ENCODE measurements at places on chromosomes 16 and 17. TPM values are rescaled to one million over a fixed set of nuclear protein-coding genes. Genes with fewer than 3 reads are reported as not detected.

DNA sequence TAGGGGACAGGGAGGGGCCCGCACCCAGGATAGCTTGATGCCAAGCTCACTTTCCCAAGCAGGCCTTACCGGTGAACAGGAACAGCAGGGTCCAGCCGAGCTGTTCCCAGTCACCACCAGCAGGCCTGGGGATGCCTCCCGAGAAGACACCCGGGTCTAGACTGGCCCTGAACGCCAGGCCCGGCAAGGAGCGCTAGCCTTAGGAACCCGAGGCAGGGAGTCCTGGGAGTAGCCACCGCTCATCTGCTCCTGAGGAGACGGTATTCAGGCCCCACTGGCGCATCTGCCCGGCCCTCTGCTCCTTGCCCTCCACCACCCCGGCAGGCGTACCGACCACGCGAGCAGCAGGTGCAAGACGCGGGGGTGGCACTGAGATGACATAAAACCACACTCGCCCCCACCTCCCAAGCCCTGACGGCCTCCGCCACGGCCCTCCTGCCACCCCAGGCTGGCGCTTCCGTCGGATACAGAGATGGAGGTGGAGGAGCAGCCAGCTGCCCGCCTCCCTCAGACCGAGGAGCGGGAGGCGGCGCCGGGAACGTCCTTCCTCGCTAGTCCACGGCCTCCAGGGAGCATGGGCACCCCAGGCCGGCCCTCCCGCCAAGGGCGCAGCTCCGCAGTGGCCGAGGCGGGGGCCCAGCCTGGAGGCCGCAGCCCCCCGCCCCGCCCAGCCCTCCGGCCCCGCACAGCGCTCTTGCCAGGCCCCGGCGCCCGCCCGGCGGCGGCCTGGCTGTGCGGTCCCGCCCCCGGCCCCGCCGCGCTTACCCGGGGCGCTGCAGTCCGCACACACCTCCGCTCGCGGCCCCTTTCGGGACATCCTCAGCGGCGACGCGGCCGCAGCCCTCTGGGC is 661 bp downstream of the GIT1 start:
- DNase-seq, result no peak

DNA sequence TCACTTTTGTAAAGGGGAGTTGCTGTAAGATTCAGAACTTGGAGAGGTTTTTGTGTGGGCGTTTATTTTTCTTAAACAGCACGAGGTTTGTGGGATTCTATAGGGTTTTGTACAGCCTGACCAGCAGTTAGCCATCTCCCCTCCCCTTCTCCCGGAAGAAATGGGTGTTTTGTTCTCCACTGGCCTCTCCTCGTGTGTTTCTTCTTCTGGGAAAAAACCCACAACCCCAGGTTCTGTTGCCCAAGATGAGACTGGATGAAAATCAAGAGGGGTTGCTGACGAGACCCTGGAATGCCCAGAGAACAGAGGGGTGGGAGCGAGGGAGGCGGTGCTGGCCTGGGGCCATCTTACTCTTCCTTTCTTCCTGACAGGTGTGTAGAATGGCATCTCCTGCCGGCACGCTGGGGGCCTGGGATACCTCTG is 186.1 kb downstream of the MSI2 start:
- no peak for DNase-seq

DNA sequence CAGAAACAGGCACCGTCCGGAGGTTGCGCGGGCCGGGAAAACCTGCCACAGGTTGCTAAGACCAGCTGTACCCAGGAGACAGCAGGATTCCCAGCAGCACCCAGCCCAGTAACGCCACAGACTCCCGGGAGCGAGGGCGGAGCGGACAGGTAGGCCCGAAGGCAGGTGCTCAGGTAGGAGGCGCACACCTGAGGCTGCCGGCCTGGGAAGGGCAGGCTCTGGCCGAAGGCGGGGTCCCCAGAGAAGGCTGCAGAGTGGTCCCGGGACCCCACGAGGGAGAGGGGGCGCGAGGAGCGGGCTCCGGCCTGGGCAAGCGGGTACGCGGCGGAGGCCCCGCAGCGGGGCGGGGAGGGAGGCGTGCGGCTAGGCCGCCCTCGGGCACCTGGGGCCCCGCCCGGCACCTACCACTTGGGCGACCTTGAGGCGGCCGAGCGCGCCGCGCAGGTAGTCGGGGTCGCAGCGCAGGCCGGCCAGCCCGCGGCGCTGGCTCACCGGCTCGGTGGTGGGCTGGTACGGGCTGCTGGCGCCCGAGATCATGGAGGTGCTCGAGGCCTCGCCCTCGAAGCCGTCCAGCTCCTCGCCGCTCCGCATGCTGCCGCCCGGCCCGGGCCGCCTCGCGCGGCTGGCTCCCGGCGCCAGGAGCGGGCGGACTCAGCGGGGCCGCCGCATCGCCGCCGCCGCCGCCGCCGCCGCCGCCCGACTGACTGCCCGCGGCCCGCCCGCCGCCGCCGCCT is 441 bp downstream of the CMTM4 start:
- DNase-seq, result no peak

- DNase-seq, result no peak
Observed at GRCh38 chr17:81707725-81708646, 4.1 kb upstream of the SLC25A10 start.

GRCh38 chr17:57662041-57662440 is 83.1 kb downstream of the CCDC182 start:
- DNase-seq, result no peak

- DNase-seq, result no peak
Observed at GRCh38 chr17:78824240-78824639, 16.4 kb downstream of the USP36 start.

- DNase-seq, result peak; percentile 85
Observed at GRCh38 chr17:29589524-29590410, at the start of gene GIT1. Gene GIT1, minus strand, starts transcription at chr17:29589648. Its CDS starts 270 bp downstream, at chr17:29589378.

GRCh38 chr16:86242244-86243122 is 267.8 kb upstream of the FOXF1 start:
- no peak for DNase-seq

DNA sequence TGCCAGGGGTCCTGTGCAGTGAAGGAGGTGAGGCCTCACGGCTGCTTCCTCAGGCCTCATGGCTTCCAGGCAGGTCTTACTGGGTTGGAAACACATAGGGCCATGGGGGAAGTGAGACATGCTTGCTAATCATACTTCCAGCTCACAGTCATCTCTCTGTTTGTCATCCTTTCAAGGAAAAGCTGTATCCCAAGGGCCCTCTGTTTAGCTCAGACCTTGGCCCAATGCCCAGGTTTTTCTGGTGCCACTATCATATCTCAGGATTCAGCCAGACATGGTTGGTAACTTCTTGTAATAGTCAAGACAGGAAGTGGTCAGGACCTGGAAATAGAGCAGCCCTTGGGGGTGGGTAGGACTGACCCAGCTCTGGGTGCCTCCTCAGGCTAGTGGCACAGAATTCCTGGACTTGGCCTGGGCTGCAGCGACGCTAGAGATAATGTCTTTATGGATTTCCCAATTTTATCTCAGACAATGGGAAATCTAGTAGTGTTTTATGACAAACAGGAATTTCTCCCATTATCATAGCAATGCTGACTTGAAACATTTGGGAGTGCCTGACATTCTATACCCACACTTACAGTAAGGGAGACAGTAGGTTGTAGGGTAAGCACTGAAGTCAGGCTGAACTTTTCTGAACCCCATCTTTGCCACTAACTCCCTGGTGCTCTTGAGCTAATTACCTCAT is 13.5 kb upstream of the ITGB3 start:
- DNase-seq, result peak; percentile 70

- DNase-seq, result no peak
Observed at GRCh38 chr17:20156196-20157000, 147.2 kb downstream of the SPECC1 start.

- DNase-seq, result no peak
Observed at GRCh38 chr16:986411-986810, 4.8 kb downstream of the SOX8 start.

DNA sequence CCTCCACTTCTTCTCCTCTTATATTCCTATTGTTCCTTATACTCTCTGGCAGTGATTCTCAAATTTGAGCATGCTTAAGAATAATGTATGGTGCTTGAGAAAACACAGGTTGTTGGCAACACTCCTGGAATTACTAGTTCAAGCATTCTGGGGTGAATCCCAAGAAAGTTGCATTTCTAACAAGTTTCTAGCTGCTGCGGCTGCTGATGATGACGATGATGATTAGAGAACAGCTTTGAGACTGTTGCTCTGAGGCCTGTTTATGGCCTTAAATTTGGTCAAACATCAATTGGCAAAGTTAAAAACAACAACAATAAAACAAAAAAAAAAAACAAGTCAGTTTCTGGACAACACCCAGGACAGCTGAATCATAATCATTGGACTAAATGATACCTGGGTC is 961.9 kb downstream of the CDH11 start:
- no peak for DNase-seq

DNA sequence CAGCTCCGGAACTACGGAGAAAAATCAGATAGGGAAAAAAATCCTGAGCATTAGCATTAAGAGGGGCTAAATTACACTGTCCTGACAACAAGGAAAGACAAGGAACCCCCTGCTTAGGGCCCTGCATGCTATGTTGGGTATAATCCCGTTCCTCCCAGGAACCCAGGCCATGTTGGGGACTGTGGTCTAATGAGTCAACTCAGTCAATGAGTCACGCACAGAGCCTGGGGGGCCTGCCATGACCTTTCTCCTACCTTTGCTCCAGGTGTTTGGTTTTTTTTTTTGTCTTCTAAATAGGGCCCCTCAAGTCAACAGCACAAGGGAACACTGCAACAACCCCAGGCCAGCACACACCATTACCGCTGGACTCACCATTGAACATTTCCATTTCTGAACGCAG is 8.9 kb upstream of the ZNF200 start:
- no peak for DNase-seq

DNA sequence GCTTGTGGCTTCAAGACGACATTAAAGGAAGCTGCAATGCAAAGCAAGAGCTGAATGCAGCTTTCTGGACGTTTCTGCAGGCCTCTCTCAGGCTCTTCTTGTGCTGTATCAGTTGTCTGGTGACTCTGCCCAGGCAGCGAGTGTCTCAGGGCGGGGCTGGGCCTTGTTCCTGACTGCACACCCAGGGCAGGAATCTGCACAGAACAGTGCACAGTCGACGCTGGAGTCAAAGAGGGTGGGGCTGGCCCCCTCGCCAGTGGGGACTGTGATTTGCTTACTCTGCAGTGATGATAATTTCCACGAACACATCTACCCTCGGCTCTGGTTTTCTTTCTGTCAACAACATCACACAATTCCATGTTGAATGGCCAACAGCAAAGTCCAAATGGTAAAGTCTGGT is 60.7 kb downstream of the IRF8 start:
- no peak for DNase-seq

GRCh38 chr17:28097254-28097653 is 54.8 kb downstream of the NLK start:
- no peak for DNase-seq

- no peak for DNase-seq
Observed at GRCh38 chr17:82966415-82966814, 113.0 kb upstream of the METRNL start.

GRCh38 chr16:53884748-53885147 is 180.8 kb downstream of the FTO start:
- DNase-seq, result no peak

DNA sequence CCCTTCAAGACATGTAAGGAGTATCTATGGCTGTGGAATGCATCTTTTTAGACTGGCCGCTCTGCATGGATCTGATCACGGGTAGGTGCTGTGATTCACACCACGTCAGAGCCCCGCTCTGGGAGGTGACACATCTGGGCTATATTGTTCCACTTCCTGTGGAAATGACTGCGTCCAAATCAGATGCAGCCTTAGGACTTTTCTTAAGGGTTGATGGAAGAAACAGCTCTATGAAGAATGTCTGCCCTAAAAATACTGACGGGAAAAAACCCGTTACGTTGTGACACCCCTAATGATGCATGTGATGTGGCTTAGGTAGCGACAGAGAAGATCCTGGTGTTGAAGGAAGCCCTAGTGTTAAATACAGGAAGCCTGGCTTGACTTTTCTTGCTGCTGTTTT is 12.2 kb downstream of the BANP start:
- no peak for DNase-seq

DNA sequence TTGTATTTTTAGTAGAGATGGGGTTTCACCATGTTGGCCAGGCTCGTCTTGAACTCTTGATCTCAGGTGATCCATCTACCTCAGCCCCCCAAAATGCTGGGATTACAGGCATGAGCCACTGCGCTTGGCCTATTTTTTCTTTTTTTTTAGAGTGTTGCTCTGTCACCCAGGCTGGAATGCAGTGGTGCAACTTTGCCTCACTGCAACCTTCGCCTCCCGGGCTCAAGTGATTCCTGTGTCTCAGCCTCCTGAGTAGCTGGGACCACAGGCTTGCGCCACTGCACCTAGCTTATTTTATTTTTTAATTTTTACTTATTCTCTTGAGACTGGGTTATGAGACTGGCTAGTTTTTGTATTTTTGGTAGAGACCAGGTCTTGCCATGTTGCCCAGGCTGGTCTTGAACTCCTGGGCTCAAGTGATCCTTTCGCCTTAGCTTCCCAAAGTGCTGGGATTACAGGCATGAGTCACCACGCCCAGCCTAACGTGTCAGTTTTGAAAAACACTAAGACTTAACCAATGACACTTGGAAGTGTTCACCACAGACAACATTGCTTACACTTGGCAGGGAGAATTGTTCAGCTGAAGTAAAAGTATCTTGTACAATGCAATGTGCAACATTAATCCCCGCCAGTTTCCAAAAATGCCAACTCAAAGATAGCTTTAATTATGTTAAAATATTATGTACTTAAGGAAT is 26.9 kb downstream of the ATAD5 start:
- DNase-seq, result no peak

DNA sequence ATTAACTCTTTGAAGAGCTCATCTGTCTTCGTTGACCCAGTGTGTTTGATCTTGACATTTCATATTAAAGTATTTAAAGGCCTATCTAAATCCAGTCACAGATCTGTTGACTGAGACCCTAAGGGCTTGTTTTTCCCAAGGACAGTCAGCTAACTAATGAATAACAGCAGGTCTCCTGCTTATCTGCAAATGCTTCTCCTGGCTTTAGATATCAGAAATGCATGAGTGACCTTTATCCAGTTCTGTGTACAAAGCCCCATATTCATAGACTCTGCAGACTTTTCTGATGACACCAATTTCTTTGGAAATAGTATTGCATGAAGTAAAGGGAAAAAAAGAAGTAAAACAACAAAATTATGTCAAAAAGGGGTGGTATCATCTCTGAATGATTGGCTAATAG is 70.3 kb downstream of the YPEL2 start:
- no peak for DNase-seq

GRCh38 chr16:79595931-79596450 is 4.5 kb downstream of the MAF start:
- DNase-seq, result no peak

DNA sequence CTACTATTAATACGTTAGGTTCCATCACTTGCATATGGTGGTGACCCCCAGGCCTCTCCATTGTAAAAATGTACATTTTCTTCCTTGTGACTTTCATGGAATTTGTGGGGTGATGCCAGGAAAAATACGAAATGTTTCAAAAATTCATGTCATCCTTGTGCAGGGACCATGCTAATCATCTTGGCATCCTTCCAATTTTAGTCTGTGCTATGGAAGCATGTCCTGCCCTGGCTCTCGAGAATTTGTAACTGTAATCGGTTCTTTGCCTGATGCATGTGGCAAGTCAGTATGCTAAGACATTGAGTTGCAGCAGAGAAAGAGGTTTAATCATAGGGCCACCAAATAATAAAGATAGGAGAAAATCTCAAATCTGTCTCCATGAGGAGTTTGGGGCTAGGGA is 14.3 kb upstream of the GINS3 start:
- DNase-seq, result no peak

Gene DPEP3
- not detected for total RNA-seq

Gene RNF112
- total RNA-seq, result 0.58 TPM

Gene MT4
- not detected for total RNA-seq

Gene ABCC3
- 0.72 TPM for total RNA-seq

Gene TBC1D28
- not detected for total RNA-seq

Gene KIF19
- total RNA-seq, result 0.62 TPM

Gene TVP23A
- total RNA-seq, result not detected

Gene ADAP2
- 4.4 TPM for total RNA-seq
